A549 (cell line): ENCODE measurements at places on chromosomes 1 and 21.

GRCh38 chr1:6982860-6983259, 197.6 kb downstream of the CAMTA1 start:
- no peak for DNase-seq

- DNase-seq = no peak
Observed at GRCh38 chr1:50615036-50615750, 191.9 kb upstream of the DMRTA2 start.

GRCh38 chr1:28244549-28245251, 8.8 kb downstream of the ATP5IF1 start:
- no peak for DNase-seq

- DNase-seq = no peak
Observed at GRCh38 chr21:44557491-44558328, 885 bp downstream of the KRTAP10-3 start.

GRCh38 chr1:27787895-27788294, 14.9 kb downstream of the STX12 start:
- no peak for DNase-seq

- no peak for DNase-seq
Observed at GRCh38 chr1:221069178-221069903, 190.1 kb downstream of the HLX start.

- DNase-seq = no peak
Observed at GRCh38 chr1:234719454-234720251, 109.7 kb upstream of the IRF2BP2 start.
